ENCODE measurements at places on chromosomes 4 and X.

GRCh38 chrX:134181275-134181660 lies 55.7 kb upstream of the CCDC160 start:
- no peak for DNase-seq

GRCh38 chrX:154376774-154377173 lies 2.3 kb upstream of the EMD start:
- no peak for DNase-seq

DNA sequence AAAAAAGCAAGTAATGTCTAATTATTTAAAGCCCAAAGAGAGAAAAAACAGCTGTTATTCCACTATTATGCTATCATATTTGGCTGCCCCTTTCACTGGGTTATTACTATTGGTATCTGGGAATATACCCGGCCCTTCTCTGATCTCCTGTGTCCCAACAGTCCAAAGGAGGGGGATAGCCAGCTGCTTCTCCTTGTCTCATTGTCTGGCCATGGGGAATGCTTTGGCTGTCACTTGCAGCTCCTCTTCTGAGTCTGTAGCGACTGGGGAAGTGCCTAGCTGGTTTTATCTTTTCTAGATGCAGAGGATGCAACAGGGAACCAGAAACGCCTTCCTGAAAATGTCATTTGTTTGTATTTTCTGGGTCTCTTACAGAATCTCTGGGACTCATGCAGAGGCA lies 33.9 kb downstream of the MGARP start:
- no peak for DNase-seq

GRCh38 chr4:17385403-17385802 lies 126.5 kb downstream of the QDPR start:
- DNase-seq = peak; percentile 3

DNA sequence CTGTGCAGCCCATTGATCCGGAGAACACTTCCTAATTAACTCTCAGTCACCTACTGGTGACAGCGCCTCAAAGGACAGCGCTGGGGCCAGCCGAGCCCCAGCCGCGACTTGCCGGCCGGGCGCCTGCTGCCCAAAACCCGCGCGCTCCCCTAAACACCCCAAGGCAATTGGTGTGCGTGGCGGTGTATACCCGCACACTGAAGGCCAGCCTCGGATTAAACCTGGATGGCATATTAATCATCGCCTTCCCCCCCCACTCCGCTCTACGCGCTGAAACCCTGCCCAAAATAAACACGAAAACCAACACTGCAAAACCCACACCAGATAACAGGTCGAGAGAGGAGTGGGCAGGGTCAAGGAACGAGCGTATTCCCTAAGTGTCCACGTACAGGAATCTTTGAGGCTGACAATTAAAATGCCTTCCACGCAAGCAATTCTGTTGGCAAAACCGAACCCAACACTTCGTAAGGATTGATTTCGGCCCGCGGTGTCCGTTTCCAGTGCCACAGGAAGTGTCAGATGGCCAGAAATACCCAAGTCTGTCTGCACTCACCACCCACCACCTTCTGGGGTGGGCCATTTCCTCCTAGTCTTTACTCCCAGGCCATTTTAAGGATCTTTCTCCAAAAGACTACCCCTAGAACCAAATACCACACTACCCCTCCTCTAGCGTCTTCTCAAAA lies 2.7 kb downstream of the BCOR start:
- DNase-seq = no peak

DNA sequence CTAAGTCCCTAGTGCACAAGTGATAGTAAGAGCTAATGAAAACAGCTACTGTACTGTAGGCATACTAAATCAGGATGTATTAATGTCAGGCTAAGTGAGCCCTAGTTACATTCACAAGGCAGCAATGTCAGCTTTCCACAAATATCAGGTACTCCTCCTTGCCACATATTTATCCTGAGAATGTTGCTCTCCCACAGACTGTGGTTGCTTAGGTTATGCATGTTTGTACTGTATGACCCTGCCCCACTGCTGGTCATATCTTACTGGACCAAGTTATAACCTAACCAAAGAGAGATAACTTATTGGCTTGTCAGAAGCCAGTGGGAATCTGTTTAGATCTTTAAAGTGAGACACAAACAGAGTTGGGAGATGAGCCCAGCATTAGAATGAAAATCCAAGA lies 241.0 kb downstream of the SLC39A8 start:
- no peak for DNase-seq

DNA sequence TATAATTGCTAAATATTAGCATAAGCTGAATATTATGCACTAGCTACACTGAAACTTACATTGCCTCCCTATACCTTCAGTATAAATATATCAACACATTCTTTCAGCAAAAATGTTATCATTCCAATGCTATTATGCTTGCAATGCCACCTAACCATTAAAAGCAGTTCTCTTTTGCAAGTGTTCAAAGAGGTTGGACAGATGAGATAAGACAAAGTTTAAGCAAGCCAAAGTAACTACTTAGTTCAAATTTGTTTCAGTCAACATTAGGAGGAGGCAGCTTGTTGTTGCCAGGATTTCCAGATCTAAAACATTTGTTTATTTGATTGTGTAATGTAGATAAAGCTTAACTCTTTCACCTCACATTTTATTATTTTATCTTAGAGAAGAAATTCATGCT lies 323.9 kb upstream of the FAM241A start:
- DNase-seq = no peak

GRCh38 chrX:138709886-138710791 lies 1.4 kb downstream of the FGF13 start:
- DNase-seq = no peak

DNA sequence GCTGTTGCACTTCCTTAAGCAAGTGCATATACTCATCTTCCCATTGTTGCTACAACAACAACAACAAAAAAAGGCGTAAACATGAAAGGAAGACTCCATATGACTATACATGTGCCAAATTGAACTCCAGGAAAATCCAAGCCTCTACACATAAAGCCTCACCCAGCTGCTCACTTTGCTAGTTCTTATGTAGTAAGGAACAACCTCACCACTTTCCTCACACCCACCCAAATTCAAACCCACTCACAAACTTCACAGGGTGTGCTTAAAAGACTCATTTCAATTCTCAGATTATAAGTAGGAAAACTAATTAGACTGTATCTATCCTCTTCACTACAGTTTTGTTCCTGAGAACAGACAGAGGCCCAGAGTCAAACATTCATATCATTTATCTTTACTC lies 671.1 kb upstream of the INTU start:
- no peak for DNase-seq

DNA sequence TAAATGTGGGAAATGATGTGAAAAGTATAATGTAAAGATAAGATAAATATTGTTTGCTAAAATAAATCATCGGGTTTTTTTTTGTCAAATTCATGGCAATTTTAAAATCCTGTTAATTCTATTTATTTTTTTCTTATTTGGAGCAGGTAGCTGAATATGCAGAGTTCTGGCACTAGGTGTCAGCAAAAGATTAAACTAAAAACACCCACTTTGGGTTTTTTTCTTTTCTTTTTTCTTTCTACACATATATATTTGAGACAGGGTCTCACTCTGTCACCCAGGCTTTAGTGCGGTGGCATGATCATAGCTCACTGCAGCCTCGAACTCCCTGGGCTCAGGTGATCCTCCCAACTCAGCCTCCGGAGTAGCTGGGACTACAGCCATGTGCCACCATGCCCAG lies 6.9 kb upstream of the RAP2C start:
- peak; percentile 6 for DNase-seq

GRCh38 chr4:6727943-6728250 lies 11.9 kb downstream of the BLOC1S4 start:
- no peak for DNase-seq

GRCh38 chr4:102817021-102817605 lies 10.2 kb downstream of the UBE2D3 start:
- DNase-seq = no peak

GRCh38 chr4:102791318-102791835 lies 30.6 kb upstream of the MANBA start:
- no peak for DNase-seq

GRCh38 chr4:24867766-24868296 lies 45.0 kb downstream of the CCDC149 start:
- DNase-seq = no peak

GRCh38 chr4:182827954-182828353 lies 89.2 kb downstream of the DCTD start:
- DNase-seq = no peak

GRCh38 chr4:53847965-53848364 lies 216.4 kb downstream of the CHIC2 start:
- DNase-seq = no peak

DNA sequence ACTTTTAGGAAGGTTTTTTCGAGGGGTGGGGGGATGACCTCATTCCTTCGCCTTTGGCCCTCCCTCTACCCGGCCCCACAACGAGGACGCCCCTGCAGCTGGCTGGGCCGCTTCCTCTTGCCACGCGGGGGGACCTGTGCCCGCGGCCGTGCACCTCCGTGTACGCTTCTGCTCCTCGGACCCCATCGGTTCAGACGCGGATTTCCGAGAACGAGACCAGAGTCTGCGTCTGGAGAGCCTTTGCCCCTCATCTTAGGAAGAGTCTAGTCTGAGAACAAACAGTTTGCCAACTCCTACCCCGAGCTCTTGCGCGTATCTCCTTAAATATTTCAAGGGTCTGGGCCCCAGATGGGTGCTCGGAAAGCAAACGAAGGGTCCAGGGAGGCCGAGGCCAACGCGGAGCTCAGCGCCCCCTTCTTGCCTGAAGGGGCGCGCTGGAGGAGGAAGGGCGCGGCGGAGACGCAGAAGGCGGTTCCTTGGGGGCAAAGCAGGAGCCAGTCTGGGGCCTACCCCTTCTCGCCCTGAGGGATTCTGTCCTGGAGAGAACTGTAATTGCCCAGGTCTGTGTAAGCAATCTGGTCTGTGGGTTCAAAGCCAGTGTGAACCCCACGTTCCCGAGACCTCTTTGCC lies 3.9 kb upstream of the SFRP2 start:
- no peak for DNase-seq

DNA sequence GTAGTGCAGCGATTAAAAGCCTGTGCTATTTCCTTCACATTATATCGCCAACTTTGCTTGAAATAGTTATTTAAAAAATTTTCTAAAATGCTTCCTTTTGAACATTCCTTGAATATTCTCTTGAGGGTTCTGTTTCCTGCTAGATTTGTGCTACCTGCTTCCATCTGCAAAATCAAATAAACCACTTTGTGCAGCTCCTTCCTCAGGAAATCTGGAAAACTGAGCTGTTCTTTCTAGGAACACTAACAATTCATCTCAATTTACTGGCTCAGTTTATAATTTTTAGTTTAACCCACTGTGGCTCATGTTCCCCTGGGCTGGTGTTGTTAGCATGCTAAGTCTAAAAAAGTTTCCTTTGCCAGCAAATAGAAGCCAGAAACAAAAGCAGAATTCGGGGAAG lies 88.1 kb upstream of the LCORL start:
- no peak for DNase-seq

GRCh38 chr4:80184825-80185756 lies 12.2 kb upstream of the PRDM8 start:
- DNase-seq = no peak

DNA sequence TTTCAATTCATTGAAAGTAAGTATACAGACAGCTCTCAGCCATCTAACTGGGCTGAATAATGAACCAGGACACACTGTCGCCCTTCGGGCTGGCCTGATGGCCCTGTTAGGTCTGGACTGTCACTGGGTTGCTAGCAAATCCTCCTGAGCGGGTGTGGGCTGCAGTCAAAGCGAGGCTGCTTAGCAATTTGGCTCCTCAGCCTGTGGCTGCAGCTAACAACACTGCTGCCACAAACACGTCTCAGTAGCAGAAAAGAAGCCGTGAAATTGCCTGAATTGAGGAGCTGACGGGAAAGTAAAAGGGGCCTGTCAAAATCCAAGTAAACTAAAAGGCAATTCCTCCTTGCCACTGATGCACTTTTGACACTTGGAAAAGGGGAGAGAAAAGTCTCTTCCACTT lies 72.8 kb downstream of the SMIM20 start:
- DNase-seq = no peak

GRCh38 chr4:109441862-109442458 lies 8.3 kb downstream of the SEC24B start:
- no peak for DNase-seq

DNA sequence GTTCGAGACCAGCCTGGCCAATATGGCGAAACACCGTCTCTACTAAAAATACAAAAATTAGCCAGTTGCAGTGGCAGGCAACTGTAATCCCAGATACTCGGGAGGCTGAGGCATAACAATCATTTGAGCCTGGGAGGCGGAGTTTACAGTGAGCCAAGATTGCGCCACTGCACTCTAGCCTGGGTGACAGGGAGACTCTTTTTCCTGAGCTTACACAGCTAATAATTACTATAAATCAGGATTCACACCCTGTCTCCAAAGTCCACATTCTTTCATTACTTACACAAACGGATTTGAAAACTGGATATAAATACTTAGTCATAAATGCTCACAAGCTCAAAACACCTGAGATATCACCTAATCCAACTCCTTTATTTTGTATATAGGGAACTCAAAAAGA lies 151.6 kb downstream of the LRBA start:
- DNase-seq = no peak

DNA sequence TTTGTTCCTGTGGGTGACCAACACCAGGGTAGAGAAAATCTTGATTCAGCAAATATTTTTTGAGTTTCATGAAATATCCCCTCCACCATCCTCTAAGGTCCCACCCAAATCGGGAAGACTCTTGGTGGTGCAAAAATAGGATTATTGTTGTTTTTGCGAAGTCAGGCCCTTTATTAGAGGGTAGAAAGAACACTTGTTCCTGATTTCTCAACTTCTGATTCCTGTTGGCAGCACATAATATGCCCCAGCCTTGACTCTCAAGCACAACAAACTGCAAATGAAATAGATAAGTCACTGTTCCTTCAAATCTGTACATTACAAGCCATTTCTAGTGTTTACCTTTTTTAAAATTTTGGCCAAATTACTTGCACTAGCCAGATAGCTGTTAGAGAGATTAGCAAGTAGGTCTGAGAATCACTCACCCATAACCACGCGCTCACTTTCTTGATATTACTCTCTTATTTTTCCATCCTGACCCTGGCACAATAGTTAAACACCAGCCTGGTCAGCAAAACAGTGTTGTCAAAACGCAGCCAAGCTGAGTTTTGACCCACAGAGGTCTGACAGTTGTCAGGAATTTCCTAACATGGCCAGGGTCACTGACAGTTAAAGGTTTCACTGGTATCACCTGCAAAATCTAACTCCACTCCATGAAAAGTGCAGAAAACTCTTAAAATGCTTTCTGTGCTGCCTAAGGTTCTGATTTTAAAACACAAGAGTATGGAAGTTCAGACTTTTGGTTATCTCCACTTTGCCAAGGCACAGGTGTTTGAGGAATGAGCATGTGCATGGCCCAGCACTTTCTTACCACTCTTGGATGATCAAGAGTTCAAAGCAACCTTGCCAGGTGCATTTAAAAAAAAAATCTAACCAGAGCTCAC lies 69.8 kb downstream of the RBM47 start:
- no peak for DNase-seq

Data from NCI-H1105 treated with DMSO at 0.1 percent for 48 hours (cell line).